ENCODE measurements at places on chromosomes 7 and 10.

DNA sequence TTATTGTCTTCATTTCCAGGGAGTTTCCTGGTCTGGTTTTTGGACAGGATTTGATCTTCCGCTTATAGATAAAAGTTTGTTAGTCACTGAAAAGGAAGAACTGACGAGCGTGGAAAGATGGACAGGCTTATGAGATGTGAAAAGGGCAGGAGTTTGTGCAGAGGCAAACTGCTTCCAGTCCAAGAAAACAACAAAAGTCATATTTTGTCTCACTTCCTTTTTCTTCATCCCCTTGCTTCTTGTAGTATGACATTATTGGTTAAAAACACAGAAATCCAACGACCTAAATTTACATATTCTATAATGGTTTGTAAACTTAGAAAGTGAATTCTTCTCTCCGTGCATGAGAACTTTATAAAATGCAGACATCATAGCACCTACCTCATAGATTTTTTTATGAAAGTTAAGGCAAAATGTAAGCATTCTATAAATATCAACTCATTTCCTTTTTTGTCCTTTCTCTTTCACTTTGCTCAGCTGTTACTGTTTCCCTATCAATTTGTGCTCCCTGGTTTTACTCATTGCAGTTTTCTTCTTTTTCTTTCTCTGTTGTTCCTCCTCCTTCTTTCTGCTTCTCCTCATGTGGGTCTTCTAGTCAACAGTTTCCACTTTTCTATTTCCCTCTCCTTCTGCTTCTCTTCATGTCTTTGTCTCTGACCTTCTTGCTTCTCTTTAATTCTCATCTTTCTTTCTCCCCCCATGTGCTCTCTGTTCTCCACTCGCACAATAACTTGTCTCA lies 370.2 kb downstream of the ARL4A start:
- no peak for DNase-seq

DNA sequence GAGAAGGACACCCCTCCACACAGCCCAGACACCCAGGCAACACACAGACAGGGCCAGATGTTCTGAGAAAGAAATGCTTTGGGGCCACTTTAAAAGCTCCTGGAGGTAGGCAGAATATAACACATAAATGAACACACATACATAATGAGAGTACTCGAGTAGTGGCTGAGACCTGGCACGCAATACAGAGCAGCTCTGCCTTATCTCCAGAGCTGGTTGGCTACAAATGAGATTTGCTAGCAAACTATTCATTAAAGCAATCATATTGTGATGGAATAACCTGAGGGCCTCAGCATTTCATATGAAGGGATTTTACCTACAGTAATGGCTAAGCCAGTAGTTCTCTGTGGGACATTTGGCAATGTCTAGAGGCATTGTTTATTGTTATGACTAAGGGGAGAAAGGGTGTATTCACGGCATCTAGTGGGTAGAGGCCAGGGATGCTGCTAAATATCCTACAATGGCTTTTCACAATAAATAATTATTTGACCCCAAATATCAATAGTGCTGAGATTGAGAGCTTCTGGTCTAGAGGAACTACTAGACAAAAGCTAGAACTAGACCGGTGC lies 5.5 kb upstream of the IMPDH1 start:
- no peak for DNase-seq

- no peak for DNase-seq
Observed at GRCh38 chr7:17359610-17360009, 61.2 kb downstream of the AHR start.

GRCh38 chr10:32039734-32040133 lies 16.5 kb downstream of the KIF5B start:
- DNase-seq = no peak

GRCh38 chr10:120075349-120075748 lies 182.8 kb downstream of the SEC23IP start:
- no peak for DNase-seq

GRCh38 chr10:86524225-86524962 lies 2.8 kb upstream of the WAPL start:
- no peak for DNase-seq

DNA sequence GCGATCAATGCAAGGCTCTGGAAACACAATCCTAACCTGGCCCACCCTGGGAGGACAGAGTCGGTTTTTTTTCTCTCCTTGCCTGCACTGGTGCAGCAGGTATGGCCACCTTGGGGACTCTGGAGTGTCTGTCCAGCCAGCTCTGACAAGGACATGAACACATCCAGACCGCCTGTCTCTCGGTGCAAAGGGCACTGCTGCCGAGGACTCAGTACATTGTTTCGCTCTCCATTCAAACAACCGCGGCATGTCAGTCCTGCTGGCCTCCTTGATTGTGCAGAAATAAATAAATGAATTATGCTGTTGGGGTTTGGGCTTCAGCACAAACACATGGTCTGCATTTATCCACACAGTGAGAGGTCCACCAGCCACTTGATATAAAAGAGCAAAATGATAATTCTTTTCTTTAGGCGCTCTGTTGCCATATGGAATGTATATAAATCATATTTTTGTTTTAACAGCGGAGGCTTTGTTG lies 565.2 kb downstream of the KCNMA1 start:
- DNase-seq = no peak

DNA sequence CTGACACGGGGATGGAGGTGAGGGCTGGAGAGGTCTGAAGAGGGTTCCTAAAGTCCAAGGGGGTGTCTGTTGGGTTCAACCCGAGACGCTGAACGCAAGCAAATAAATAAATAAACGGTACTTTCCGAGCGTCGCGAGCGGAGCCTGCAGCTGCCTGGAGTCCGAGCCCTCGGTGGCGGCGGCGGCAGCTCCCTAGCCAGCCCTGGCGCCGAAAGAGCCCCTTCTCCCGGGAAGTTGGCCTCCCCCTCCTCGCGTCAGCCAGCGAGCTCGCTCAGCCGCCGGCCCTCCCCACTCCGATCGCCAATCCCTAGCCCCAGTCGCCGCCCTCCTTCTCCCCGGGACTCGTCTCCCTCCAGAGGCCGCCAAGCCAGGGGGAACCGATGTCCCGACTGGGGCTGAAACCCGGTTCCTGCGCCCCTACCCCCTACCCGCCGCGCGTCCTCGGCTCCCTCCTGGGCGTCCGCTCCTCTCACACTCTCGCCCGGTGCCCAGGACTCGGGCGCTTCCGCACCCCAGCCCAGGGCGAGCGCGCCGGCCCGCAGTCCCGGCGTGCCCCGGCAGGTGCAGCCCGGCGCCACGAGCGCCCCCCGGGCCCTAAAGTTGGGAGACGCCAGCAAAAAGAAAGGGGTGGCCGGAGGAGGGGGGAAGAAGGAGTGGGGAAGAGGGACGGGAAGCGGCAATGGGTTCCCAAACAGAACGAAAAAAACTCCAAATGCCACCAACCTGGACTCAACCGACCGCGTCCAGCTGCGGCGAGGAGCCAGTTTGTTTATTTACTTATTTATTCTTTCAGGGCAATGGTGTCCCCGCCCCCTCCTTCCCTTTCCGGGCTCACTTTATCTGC lies at the start of gene GFRA1:
Gene GFRA1, minus strand, starts transcription at position 767 of the 844 bp plus-strand sequence. CDS start 1,177 bp downstream, outside the sequence.
- no peak for DNase-seq

DNA sequence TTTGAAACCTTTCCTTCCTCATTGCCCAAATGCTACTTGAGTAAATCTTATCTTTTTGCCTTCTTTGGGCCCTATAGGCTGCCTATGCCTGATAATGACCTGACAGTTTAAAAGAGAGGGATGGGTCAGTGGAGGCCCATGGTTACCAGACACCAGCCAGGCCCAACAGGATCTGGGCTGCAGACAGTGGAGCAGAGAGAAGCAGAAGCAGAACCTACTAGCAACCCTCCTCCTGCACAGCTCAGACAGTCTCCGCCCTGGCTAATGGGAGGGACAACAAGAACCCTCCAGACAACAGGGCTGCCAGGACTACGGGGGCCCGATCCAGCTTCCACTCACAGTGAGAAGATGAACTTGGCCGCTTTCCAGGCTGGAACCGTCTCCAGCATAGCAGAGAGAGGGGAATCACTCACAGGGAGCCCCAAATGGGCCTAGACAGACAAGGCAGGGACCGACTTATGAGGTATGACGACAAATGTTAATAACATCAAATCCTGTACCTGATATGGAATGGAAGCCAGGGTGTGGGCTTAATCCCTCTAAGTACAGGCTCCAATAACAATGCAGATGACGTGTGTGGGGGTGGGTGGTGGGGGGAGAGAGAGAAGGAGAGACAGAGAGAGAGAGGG lies 31.7 kb upstream of the DGKI start:
- no peak for DNase-seq

- no peak for DNase-seq
Observed at GRCh38 chr10:50527442-50528043, 96.2 kb downstream of the SGMS1 start.

GRCh38 chr10:5292196-5292735 lies 72.5 kb upstream of the UCN3 start:
- no peak for DNase-seq

DNA sequence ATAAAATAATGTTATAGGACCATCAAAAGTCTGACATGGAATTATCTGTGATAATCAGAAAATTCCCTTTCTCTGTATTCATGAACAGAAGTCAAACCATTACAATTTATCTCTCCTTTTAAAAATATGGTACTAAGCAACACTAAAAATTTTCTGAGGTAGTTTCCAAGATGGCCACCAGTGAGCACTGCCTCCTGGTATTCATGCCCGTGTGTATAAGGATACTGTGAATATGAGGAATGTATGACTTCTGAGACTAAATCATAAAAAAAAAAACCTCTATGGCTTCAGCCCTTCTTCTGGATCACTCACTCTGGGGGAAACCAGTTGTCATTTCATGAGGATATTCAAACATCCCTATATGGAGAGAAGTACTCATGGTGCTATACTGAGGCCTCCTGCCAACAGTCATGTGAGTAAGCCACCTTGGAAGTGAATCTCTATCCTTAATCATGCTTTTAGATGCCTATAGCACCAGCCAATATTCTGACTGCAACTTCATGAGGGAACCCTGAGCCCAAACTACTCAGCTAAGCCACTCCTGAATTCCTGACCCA lies 41.1 kb downstream of the SIRT1 start:
- no peak for DNase-seq

DNA sequence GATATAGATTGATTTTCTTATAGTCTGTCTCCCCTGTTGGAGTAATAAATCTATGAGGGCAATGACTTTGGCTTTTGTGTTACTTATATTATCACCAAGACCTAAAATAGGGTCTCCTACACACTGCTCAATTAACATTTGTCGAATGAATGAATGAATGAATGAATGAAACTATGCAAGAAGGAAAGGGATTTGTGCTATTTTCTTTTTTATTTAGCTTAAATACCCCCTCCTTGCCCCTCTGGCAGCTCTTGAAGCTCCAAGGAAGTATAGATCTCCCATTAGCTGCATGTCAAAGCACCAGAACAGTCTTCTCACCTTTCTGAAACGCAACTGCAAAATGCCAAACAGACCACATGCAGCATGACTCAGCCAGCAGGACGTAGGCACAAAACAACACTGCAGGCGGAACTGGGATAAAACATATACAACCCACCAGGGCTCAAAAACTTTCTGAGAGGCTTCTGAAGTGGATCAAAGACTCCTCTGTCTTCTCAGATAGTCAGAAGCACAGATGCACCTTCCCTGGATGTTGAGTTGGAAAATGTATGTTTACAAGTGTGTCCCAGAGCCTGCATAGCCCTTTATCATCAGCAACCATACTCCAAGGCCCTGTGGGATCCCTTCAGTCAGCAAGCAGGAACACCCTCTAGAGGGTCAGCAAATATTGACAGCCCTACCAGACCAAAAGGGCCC lies 187.8 kb downstream of the NPSR1 start:
- DNase-seq = no peak

DNA sequence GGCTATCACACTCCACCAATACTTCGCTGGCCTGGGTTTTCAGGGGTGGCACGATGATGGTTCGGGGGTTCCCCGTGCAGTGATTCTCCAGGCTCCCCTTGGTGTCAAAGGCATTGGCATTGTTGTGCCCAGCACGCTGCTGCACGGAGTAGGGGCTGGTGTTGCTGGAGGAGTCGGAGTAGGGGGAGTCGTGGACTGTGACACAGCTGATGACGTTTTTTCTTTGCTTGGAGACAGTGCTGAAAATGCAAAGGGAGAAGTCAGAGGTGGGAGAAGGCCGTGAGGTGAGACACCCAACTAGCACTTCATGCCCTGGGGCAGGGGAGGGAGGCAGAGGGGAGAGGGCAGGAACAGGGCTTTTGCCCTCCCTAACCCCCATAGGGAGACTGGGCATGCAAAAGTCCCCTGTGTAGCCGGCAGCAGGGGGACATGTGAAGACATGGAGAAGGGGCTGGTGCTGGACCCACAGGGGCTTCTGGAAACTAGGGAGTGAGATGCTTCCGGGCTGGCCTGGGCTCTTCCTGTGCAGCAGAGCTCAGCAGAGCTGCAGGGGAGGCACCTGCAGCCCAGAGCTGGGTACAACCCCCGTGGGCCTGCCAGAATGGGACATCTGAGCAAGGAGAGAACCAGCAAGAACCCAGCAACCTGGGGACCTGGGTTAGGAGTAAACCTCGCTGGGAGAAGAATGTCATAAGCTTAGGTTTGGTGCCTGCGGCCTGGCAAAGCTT lies 60.5 kb downstream of the CLEC2L start:
- no peak for DNase-seq

- DNase-seq = no peak
Observed at GRCh38 chr7:101457001-101457750, 94.5 kb downstream of the COL26A1 start.

DNA sequence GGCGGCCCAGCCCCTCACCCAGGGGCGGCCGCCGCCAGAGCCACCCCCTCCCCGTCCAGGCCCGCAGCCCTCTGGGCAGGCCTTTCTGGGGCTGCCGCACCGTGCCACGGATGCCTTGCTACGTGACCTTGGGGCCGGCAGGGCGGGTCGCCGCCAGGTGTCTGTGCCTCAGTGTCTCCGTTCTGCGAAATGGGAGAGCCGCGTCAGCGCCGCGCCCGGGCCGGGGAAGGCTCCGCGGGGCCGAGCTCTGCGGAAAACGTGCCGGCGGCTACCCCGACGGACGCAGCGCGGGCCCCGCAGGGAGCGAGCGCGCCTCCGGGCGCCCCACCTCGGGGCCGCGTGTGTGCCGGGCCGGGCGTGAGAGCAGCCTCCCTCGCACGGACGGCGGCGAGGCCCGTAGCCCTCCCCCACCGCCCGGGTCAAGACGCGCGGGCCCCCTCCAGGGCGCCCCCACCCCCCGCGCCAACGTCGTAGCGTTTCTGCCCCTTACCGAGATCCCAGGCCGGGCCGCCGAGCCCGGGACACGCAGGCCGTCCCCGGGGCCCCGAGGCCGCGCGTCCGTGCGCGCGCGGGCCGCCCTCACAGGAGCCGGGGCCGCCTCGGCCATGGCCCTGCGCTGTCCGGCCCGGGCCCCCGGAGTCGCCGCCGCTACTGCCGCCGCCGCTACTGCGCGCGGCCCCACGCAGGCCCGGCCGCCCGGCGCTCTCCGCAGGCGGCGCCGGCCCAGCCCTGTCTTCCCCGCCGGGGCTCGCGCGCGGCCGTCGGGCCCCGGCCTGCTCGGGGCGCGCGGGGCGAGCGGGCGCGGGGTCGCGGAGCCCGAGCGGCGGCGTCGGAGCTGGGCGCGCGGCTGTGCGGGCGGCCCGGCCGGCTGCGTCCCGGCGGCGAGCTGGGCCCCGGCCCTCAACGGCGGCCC lies 1.1 kb downstream of the ZNF777 start:
- no peak for DNase-seq

- no peak for DNase-seq
Observed at GRCh38 chr10:28444031-28444430, 88.9 kb upstream of the WAC start.

- no peak for DNase-seq
Observed at GRCh38 chr7:147013825-147014224, 897.2 kb downstream of the CNTNAP2 start.

Measured in effector CD8-positive, alpha-beta T cell (primary cell).